ENCODE measurements at places on chromosomes 4 and X. TPM values are rescaled to one million over a fixed set of nuclear protein-coding genes. Genes with fewer than 3 reads are reported as not detected.

Gene RNF150
- 3.7 TPM for total RNA-seq

Gene PLP1
- total RNA-seq: 88.3 TPM

Gene PRDM8
- total RNA-seq: not detected

Gene PRRG1
- total RNA-seq: 9.0 TPM

Gene LNX1
- total RNA-seq: 2.1 TPM

- DNase-seq: no peak
Observed at GRCh38 chr4:116332508-116332907, 752.9 kb downstream of the TRAM1L1 start.

- no peak for DNase-seq
Observed at GRCh38 chr4:19905024-19905423, 346.7 kb upstream of the SLIT2 start.

GRCh38 chr4:140267576-140267975, 105.9 kb upstream of the SCOC start:
- DNase-seq: peak; percentile 52

Data from H9 (cell line).